Caki2 (cell line): ENCODE measurements at places on chromosomes 11 and 22. TPM values are rescaled to one million over a fixed set of nuclear protein-coding genes. Genes with fewer than 3 reads are reported as not detected.
A peak's percentile ranks its signal among the peaks of the same experiment; 100 is the strongest.

GRCh38 chr11:117790279-117790678, 6.7 kb downstream of the DSCAML1 start:
- no peak for DNase-seq

DNA sequence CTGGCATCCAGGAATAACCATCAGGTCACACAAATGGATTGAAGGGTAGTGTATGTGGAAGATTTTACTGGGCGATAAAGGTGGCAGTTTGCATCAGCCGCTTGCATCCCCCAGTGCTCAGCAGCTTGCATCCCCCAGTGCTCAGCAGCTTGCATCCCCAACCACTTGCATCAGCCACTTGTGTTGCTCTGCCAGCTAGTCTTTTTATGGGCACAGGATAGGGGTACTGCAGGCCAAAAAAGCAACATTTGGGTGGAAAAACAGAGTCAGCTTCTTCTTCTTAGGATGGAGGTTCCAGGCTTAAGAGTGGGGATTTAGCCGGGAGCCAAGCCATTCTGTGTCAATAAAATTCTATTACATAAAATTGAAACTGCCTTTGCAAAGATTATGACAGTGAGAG, 23.2 kb upstream of the FEZ1 start:
- no peak for DNase-seq

DNA sequence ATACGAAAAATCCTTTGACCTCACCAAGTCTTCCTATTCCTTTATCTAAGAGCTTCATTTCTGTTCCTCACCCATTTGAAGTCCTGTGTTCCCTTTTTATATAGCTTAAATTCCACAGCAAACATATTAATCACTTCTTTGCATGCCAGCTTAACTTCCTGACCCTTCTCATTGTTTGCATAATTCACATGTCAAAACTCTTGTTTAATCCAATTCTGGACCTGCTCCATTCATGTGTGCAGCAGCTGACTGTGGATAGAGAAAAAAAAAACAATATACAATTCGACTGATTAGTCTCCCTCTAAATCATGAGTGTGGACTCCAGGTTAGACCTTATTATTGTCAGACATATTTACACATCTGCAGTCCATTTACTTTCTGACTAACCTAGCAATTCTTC, 991.2 kb upstream of the TENM4 start:
- DNase-seq = no peak

DNA sequence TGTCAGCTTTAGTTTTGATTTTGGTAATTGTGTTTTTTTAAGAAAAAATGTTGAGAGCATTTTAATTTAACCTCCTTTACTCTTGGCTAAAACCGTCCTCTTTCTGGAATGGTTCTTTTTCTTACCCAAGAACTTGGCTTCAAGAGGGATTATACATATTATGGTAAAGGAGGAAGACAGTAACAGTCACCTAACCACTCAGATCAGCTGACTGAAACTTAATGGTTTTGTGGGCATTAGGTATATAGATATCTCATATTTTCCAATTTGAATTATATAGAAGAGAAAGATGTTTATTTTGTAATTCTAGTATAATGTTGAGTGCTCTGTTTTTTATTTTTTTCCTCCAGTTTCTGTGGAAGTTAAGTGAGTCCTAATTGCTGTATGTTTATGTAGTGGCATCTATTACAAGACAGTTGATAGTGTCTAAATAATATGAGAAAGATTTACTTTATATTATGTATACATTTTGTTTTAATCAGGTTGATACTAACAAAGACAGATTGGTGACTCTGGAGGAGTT, 36.6 kb upstream of the NCR3LG1 start:
- no peak for DNase-seq

DNA sequence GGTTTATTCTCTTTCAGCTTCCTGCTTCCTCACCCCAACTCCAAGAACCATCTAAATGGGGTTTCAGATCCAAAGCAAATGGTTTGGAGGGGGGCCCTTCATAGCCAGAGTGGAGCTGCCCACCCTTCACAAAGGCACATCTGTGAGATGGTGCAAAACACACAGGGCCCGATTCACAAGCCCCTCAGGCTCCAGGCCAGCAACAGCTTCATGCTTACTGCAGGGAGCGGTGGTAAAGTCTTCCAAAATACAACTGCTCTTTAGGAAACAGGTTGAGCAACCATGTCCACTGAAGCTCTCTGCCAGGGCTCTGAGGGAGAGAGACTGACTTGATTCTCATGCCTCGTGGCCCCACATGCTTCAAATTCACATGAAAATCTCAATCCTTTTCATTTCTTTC, 213.0 kb upstream of the NARS2 start:
- DNase-seq = no peak

DNA sequence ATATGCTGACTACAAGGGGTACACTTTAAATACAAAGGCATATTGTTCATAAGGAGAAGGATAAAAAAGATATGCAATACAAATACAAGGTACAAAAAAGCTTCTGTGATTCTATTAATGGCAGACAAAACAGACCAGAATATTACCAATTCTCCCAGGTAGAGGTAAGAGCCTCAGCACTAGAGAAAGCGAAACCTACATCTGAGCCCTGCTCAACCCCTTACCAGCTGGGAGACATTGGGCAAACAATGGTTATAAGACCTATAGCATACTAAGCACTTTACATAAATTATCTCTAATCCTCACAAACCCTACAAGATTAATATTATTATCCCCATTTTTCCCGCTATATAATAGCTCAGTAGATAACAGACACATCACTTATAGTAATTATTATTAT, 41.2 kb upstream of the LRRC55 start:
- DNase-seq = no peak

DNA sequence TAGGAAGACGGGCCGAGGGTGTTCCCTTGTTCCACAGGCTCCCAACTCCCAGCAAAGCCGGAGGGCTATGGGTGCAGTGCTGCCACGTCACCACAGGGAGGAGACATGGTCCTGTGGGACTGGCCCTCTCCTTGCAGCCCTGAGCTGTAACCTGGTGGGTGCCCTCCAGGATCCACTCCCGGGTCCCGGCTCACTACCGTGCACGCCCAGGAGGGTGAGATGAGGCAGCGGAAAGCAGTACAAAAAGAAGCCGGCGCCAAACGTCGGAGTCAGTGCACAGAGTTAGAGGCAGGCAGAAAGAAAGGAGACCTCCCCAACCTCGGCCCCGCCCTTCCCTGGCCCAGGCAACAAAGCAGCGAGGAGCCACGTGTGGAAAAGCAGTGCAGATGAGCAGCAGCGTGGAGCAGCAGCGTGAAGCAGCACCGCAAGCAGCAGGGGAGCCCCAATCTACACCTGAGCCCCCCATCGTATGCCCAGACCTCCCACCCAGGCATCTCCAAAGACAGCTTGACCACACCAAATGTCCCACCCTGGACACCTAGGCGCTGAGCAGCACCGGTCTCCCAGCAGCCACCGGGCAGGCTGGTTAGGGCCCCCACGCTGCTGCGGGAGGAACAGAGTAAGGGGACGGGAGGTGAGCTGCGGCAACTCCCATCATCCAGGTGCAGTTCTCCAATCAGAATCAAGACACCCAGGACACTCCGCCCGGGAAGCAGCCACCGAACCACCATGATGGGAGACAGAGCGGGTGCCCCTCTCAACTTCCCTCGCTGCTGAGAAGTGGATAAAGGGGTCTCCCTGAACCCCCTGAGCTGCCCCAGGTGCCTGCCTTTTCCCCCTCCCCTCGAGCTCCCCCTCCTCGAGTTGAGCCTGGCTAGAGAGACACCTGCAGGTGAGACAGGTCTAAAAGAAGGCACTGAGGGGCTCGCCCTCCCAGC, 28.8 kb downstream of the IGSF9B start:
- DNase-seq = peak; percentile 50

DNA sequence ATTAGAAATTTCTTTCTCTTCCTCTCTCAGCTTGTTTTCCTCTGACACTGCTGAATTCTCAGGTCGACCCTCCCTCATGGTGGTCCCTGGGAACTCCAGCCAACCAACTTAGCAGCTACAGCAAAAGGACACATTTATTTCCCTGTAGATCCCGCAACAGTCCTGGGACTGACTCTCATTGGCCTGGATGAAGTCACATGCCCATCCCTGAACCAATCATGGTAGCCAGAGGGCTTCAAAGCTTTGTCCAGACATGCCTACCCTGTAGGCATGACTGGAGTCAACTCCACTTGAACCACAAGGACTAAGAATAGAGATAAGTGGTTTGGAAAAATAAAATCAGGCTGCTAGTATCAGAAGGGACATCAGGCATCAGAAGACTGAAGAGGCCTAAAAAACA, 84.6 kb upstream of the LRRC55 start:
- no peak for DNase-seq

The SLC22A6 gene
- not detected in 2 replicates for total RNA-seq

DNA sequence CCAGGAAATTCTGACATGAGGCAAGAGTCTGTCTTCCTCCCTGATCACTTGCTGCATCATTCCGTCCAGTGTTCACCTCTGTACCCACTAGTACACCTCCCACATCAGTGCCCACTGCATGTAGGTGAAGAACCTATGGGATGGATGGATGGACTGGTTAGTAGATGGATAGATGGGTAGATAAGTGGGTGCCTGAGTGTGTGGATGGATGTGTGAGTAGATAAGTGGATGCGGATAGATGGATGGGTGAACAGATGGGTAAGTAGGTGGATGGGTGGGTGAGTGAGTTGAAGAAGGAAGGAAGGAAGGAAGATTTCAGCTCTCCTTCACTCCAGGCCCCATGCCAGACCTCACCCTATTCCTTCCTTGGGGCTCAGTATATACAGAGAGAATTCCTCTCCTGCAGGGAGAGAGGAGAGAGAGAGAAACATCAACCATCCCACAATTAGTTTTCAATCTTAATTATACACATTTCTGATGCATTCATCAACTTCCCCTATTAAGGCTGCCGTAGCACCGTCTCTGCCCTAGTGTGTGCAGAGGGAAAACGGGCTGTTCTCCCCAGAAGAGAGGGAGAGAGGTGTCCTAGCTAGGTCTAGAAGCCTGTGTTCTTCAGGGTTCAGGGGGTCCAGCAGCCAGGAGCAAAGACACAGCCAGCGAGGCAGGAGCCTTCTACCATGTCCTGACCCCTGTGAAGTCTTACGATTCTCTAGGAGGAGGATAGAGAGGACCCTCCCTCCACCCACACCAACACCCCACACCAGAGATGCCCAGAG, 125.3 kb downstream of the BUD13 start:
- no peak for DNase-seq

DNA sequence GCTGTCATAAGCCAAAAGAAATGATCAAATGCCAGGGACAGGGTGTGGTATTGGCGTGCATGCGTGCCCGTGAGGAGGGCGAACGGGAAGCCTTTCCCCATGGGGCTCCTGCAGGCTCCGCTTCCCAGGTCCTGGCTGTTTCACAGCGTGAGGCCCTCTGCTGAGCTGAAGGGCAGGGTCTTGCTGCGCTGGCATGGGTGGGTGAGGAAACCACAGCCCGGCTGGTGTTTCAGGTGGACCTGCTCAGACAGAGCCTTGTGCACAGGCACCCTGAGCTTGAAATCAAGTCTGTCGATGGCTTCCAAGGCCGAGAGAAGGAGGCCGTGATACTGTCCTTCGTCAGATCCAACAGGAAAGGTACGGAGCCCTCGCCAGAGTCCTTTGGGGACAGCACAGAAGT, 31.4 kb downstream of the IGHMBP2 start:
- DNase-seq = no peak
